Activated CD4-positive, alpha-beta T cell treated with anti-CD3 and anti-CD28 coated beads for 36 hours (primary cell): ENCODE measurements at places on chromosomes 3 and 15. TPM values are rescaled to one million over a fixed set of nuclear protein-coding genes. Genes with fewer than 3 reads are reported as not detected.

GRCh38 chr3:37519661-37520060, 342.0 kb upstream of the CTDSPL start:
- no peaks in the 10 kb centered on the region for H3K4me1 ChIP-seq
- no peak overlapping the region for H3K4me3 ChIP-seq
- DNase-seq = no peak

DNA sequence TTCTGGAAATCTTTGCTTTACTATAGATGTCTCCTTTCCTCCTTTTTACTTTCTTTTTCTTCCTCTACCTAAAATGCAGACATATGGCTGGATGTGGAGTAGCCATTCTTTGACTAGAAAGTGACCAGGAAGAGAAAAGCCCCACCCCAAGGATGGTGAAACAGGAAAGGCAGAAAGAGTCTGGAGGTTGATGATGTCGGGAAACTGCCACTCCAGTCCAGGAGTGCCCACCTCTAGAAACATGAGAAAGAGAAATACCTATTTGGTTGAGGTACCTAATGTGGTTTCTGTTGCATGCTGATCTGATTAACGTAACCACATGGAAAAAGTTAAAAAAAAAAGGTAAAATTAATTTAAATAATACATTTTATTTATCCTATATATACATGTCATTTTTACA, 55.2 kb upstream of the SSR3 start:
- H3K36me3 ChIP-seq = no peaks in the 10 kb centered on the region
- H3K27ac ChIP-seq = no peak overlapping the region
- no peak overlapping the region for H3K4me3 ChIP-seq

- H3K27me3 ChIP-seq = no peaks in the 10 kb centered on the region
- peak; percentile 22 for DNase-seq
- no peaks in the 10 kb centered on the region for H3K36me3 ChIP-seq
- peaks cover 33% of the 10 kb centered on the region for H3K4me1 ChIP-seq
- no peak overlapping the region for H3K27ac ChIP-seq
These were observed 9.1 kb upstream of the TP63 start for GRCh38 chr3:189621948-189622603.

- H3K27me3 ChIP-seq = peaks cover 36% of the 10 kb centered on the region
- no peaks in the 10 kb centered on the region for H3K36me3 ChIP-seq
- no peak overlapping the region for H3K27ac ChIP-seq
- no peak for DNase-seq
- H3K4me1 ChIP-seq = peaks cover 2% of the 10 kb centered on the region
These were observed 1.1 kb upstream of the TF start for GRCh38 chr3:133745108-133745507.

- H3K27ac ChIP-seq = no peak overlapping the region
- DNase-seq = no peak
- no peaks in the 10 kb centered on the region for H3K4me1 ChIP-seq
- H3K4me3 ChIP-seq = no peak overlapping the region
These were observed 112.6 kb upstream of the KBTBD8 start for GRCh38 chr3:66885326-66886000.

DNA sequence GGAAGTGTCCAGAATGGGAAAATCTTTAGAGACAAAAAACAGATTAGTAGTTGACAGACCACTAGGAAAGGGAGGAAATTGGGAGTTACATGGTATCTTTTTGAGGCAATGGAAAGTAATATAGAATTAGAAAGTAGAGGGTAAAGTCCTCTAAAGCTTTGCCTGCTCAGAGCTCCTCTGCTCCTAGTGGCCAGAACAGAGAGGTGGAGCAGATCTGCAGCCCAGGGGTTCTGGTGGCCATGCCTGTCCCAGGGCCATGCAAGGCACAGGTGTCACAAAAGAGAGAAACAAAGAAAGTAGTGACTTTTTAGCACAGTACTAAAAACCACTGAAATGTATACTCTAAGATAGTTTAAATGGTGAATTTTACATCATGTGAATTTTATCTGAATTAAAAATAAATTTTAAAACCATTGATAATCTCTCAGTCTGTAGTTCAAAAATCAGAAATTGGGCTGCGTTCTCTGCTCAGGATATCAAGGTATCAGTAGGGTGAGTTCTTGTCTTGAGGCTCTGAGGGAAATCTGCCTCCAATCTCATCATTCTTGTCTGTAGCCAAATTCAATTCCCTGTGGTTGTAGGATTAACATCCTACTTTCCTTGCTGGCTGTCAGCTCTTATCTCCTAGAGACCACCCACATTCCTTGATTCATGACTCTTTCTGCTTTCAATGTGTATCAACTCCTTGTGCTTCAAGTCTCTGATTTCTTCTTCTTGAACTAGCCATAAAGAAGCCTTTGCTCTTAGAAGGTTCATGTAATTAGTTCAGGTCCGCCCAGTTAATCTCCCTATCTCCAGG, 23.6 kb downstream of the PYGO1 start:
- H3K36me3 ChIP-seq = no peaks in the 10 kb centered on the region
- no peak overlapping the region for H3K27ac ChIP-seq
- no peaks in the 10 kb centered on the region for H3K4me1 ChIP-seq
- H3K27me3 ChIP-seq = peaks cover 14% of the 10 kb centered on the region

GRCh38 chr3:48784426-48785120, 63.1 kb downstream of the PRKAR2A start:
- no peak overlapping the region for H3K27ac ChIP-seq
- no peak overlapping the region for H3K4me3 ChIP-seq
- peaks cover 21% of the 10 kb centered on the region for H3K36me3 ChIP-seq
- no peaks in the 10 kb centered on the region for H3K27me3 ChIP-seq
- peaks cover 11% of the 10 kb centered on the region for H3K4me1 ChIP-seq

DNA sequence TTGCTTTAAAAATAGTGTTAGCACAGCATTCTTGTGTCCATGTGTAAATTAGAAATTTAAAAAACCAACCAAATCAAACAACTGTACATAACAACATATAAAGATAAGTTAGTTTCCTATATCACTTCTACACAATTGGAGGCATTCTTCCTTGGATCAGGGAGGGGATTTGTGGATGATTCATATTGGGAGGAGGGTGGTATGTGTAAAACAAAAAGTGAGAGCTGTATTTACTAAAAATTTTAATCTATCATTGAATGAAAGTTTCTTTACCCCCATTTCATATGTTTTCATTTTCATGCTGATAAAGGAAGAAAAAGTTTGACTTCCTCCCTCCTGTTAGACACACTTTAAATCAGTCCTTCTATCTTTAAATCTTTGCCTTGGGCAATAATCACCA, 325.0 kb downstream of the SATB1 start:
- H3K36me3 ChIP-seq = peaks cover 9% of the 10 kb centered on the region
- peaks cover 8% of the 10 kb centered on the region for H3K27me3 ChIP-seq
- H3K4me3 ChIP-seq = peak overlapping the region; percentile 37
- peaks cover 24% of the 10 kb centered on the region for H3K4me1 ChIP-seq
- DNase-seq = no peak

DNA sequence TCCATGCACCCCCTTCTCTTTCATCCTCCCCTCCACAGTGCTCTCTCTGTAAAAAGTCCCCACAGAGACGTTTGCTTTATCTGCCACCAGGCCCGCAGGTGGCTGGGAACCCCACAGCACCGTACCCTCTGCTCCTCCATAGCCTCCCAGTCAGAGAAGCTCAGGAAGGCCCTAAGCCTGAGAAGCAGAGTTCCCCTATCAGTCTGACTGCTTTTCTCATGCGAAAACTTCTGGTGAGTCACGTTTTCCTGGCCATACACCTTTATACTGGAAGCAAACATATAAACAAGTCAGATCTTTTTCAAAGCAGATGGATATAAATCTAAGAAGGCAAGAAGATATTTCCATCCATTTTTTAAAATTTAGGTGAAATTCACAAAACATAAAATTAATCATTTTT, 51.5 kb upstream of the MEF2A start:
- H3K36me3 ChIP-seq = no peaks in the 10 kb centered on the region
- peak; percentile 37 for DNase-seq
- H3K4me1 ChIP-seq = peaks cover 14% of the 10 kb centered on the region
- H3K27me3 ChIP-seq = no peaks in the 10 kb centered on the region
- no peak overlapping the region for H3K4me3 ChIP-seq
- no peak overlapping the region for H3K27ac ChIP-seq

GRCh38 chr3:157239082-157239704, 79.2 kb upstream of the CCNL1 start:
- H3K4me3 ChIP-seq = no peak overlapping the region
- peaks cover 3% of the 10 kb centered on the region for H3K4me1 ChIP-seq
- DNase-seq = peak; percentile 88
- H3K36me3 ChIP-seq = no peaks in the 10 kb centered on the region
- H3K27ac ChIP-seq = no peak overlapping the region

DNA sequence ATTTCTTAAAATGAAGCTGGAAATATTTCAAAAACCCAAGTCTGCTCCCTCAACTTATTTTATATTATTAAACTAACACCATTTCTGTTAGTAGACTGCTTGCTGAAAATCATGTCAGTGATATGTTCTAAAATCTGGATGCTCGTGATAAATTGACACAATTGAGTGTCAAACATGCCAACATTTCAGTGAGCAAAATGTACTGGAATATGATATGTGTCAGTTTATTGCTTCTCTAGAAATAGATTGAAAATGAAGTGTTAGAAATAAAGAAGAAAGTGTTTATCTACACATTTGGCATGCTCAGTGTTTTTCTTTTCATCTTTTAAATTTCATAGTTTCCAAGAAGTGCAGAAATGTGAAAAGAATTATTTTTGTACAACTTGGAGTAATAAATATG, 624.6 kb downstream of the SI start:
- no peaks in the 10 kb centered on the region for H3K4me1 ChIP-seq
- DNase-seq = no peak
- no peak overlapping the region for H3K27ac ChIP-seq
- H3K4me3 ChIP-seq = no peak overlapping the region

DNA sequence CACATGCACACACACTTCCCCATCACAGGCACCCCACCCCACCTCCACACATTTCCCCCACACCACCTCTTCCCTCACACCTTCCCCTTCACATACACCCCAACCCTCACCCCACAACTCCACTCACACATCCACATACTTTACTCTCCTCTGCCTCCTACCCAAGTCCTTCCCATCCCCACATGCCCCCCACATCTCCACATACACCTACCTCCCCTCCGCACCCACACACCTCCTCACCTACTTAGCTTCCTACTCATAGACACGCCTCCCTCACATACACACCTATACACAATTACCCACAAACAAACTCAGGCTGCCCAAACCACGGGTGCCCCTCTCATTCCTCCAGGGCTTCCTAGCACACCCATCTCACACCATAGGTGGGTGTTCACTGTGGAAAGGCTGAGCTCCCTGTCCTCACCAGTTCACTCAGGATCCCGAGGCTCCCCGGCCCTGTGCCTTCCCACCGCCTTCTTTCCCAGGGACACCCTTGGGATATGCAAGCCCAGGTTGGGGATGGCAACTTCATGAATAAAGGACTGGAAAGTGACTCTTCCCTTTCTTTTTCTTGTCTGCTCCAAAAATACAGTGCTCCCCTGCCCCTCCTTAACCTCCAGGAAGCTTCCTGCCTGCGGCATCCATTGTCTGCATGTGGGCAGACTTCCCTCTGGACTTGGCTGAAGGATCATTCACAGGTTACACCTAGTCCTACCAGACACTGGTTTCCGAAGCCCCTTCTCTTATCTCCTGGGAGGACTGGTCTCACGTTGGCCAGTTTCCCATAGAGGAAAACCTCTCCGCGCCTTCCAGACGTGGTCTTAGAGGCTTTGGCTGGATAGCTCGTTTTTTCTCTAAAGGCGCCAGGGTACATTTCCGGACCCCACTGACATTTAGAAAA, 61.5 kb downstream of the SLCO2A1 start:
- no peak for DNase-seq
- H3K27me3 ChIP-seq = no peaks in the 10 kb centered on the region
- no peak overlapping the region for H3K4me3 ChIP-seq
- H3K36me3 ChIP-seq = no peaks in the 10 kb centered on the region

- peaks cover 2% of the 10 kb centered on the region for H3K27me3 ChIP-seq
- H3K4me1 ChIP-seq = peaks cover 16% of the 10 kb centered on the region
- H3K36me3 ChIP-seq = no peaks in the 10 kb centered on the region
- no peak overlapping the region for H3K27ac ChIP-seq
These were observed 179.9 kb downstream of the FMN1 start for GRCh38 chr15:33014586-33014985.

- H3K27ac ChIP-seq = peak overlapping the region; percentile 76
- peaks cover 92% of the 10 kb centered on the region for H3K4me1 ChIP-seq
- no peaks in the 10 kb centered on the region for H3K27me3 ChIP-seq
- H3K4me3 ChIP-seq = no peak overlapping the region
- peak; percentile 6 for DNase-seq
- peaks cover 74% of the 10 kb centered on the region for H3K36me3 ChIP-seq
These were observed 7.3 kb upstream of the ISG20 start for GRCh38 chr15:88631464-88632028.

DNA sequence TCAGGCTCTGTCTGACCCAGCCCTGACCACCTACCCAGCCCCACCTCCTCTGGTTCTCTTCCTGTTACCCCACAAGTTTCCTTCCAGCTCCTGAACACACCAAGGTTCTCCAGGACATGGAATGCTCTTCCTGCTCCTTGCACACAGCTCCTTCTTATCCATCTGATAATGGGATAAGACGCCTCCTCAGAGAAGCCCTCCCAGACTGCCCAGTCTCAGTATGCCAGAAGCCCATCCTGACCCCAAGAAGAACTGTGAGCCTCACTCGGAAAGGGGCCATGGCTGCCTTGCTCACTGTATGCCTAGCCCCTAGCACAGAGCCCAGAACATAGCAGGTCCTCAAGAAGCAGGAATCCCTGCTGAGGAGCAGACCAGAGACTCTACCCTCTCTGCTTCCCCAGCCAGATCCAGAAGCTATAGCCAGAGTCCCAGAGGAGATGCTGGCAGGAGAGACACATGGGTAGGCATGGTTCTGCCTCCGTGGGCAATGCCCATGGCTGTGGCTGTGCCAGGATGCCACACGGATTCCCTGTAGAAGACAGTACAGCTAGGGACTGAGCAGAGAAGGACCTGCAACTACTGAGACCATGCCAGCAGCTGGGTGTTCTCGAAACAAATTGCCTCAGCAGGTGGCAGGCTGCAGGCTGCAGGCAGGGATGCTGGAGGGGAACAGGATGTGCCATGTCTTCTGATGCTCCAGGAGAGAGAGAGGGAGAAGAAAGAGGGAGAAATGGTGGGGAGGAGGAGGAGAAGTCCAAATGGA, 74.0 kb upstream of the LINGO1 start:
- no peaks in the 10 kb centered on the region for H3K4me1 ChIP-seq
- no peak overlapping the region for H3K27ac ChIP-seq
- no peak overlapping the region for H3K4me3 ChIP-seq
- no peaks in the 10 kb centered on the region for H3K36me3 ChIP-seq
- DNase-seq = no peak

DNA sequence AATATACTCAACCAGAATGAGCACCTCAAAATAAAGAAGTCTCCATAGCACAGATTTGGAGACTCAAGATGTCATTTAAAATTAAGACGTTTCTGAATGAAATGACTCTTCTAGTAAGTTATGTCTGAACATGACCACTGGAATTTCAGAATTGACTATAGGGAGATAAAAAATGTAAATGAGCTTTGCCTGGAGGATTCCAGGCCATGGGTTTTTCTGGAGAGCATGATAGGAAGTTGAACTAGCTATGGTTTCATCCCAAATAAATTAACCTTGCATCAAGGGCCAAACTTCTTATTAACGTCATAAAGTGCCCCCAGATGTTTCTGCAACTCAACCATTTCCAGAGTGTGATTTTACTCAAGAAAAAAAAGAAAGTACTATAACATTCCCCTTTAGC, 222.6 kb upstream of the NR2F2 start:
- DNase-seq = no peak
- peaks cover 2% of the 10 kb centered on the region for H3K27me3 ChIP-seq
- H3K4me3 ChIP-seq = no peak overlapping the region
- no peaks in the 10 kb centered on the region for H3K4me1 ChIP-seq
- no peak overlapping the region for H3K27ac ChIP-seq

ITGA11 gene
- 2.9 TPM for total RNA-seq

FAM174B gene
- total RNA-seq = 4.9 TPM

LMLN gene
- 4.3 TPM for total RNA-seq

GP5 gene
- 0.39 TPM for total RNA-seq

FOXL2NB gene
- total RNA-seq = not detected

DZIP1L gene
- not detected for total RNA-seq

IMPG2 gene
- 0.12 TPM for total RNA-seq

RPL15 gene
- total RNA-seq = 2,605 TPM

CLDN1 gene
- 1.6 TPM for total RNA-seq
